Fibroblast of skin of left quadriceps (primary cell): ENCODE measurements at places on chromosomes 11 and 22.

- DNase-seq, result no peak
These were observed 108.9 kb downstream of the MORC2 start for GRCh38 chr22:30859714-30860095.

DNA sequence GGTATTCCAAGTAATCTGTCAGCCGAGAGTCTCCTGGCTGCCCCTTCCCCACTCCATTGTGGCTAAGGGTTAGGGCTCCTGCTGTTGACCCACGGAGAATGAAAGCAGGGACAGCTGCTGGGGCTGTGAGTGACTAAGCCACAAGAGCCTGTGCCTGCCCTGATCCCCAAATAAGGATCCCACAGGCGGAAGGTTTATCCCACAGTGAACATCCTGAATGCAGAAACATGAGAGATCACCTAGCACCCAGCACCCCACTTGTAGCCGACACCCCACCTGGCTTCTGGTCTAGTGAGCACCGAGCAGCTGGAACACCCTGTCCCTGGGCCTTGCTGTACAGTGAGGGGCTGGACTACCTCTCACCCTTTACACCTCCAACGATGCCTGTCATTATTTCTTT lies 117.7 kb upstream of the LMO1 start:
- DNase-seq, result no peak

DNA sequence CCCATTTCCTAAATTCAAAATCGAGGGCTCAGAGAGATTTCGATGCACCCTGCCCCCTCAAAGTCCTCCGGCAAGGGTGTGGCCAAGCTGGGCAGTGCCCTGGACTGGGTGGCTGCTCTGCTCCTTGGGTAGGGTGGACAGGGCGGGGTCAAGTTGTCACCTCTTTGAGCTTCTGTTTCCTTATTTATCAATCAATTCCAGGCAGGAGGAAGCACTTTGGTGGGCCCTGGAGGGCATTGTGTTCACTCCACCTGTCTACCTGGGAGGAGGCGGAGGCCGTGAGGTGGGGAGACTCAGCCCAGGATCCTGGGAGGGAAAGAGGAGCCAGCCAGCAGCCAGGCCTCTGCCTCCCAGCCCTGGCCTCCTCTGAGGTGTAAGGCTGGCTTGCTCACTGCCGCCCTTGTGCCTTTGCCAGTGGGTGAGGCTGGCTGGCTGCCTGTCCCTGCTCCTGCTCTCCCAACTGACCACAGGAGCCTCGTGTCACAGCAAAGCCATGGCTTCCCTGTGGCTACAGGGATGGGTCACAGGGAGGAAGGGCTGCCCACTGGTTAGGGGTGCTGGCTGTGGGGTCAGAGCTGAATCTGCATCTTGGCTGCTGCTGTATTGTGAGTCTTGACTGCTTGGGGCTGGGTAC lies 25.5 kb upstream of the SHISAL1 start:
- no peak for DNase-seq

- no peak for DNase-seq
These were observed 73.6 kb downstream of the DSCAML1 start for GRCh38 chr11:117723277-117724024.

- no peak for DNase-seq
These were observed 100.9 kb downstream of the CTTN start for GRCh38 chr11:70498976-70499801.

DNA sequence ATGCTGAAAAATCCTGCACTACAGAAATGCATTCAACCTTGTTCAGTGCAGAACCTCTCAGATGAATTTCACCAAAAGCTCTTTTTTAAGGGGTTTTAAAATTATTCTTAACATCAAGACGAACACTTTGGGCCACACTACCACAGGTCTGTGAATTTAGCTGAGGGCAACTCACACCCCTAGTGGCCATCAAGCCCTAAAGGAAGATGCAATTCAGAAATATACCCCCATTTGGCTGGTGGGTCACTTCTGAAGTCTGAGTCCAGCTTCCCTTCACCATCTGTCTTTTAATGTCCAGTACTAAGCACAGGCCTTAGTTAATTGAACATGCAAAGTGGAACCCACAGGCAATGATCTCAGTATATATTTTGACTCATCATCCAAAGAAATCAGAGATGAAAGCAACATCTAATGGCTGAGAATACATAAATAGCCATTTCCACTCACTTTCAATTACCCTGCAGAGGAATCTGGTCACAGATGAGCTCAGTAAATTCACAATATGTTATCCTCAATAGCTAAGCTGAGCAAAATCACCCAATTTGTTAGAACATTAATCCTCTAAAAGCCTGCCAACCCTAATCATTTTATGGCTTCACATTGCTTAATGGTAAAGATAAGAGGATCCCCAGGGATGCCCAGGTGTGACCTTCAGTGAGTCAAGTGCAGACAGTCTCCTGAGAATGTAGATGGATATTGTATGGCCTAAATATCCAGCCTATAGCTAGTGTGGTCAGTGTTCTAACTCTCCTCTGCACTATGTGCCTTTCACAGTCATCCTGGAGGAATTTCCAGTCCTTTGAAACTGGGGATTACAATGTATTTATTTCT lies 50.3 kb downstream of the FAM76B start:
- no peak for DNase-seq

DNA sequence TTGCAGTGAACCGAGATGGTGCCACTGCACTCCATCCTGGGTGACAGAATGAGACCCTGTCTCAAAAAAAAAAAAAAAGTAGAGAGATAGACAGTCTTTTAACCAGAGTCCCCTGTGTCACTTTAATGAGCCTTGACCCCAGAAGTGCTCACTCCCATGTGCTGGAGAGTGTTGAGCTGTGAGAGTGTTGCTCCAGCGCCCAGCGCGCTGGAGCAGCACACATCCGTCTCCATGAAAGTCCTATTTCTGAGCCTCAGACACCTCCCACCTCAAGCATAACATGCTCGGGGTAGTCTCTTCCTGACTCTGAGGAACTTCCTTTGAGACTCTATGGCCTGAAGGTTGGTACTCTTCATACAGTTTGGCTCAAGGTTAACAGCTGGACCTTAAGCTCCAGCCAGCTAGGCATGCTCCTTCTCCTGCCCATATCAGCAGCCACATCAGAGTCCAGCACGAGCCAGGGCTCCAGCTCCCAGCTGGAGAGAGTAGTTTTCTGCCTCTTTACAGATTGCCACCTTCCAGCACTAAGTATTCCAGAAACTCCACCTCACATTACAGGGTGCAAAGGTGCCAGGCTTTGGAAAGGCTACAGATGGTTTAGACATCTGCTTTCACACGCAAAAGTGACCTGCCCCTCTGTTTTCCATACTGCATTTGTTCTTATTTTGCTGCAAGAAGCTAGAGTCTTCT lies 29.4 kb upstream of the UBASH3B start:
- DNase-seq, result no peak

- DNase-seq, result no peak
These were observed 626 bp downstream of the FLRT1 start for GRCh38 chr11:64036087-64037026.

GRCh38 chr11:100294748-100295147 lies 392.3 kb upstream of the ARHGAP42 start:
- DNase-seq, result no peak

DNA sequence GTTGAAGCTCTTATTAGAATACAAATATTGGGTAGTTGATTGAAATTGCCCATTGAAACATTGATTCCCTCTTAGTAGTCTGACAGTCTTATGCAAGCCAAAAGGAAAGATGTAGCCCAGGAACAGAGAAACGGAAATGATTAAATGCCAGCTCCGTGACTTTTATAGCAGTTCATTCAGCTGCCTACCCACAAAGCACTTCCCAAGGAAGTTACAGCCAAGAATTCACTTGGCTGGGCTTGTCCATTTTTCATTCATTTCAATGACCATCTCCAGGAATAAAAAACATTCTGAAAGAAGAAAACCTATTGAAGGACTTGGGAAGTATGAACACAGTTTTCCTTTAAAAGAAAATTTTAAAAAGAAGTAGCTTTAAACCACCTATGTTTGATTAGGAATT lies 62.0 kb downstream of the NCAM1 start:
- no peak for DNase-seq

DNA sequence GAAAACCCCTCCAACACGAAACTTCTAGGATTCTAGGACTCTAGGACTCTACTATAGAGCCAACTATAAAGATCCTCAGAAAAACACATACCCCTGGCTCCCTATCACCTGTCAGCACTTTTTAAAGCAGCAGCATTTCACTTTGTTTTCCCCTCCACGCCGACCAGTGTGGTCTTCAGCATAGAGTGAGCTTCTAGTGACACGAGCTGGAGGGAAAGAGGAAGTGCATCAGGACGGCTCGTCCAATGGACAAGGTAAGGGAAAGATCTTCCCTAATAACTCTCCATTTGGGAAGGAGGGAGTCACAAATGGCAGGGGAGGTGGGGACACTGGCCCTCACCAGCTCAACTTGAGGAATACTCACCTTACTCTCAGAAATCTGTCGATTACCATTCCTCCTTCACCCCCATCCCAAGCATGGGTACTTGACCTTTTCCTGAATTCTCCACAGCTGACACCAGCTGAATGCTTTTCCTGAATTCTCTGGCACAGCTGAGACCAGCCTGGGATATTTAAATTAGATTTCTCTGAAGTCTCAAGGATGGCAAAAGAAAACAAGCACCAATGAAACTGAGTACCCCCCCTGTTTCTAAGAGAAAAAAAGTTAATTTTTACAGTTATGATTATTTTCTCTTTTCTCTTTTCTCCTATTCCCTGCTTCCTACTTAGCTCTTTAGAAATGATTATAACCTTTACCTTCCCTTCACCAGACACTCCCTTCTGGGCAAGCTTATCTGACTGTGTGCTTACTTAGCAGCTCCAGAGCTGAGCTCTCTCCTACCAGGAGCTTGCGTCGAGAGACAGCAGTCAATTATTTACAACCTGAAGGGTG lies 33.3 kb upstream of the NNMT start:
- no peak for DNase-seq

- DNase-seq, result peak; percentile 74
These were observed 130.4 kb downstream of the SLC1A2 start for GRCh38 chr11:35288817-35289541.

GRCh38 chr22:27933186-27933983 lies 14.3 kb upstream of the PITPNB start:
- DNase-seq, result no peak

- DNase-seq, result no peak
These were observed 315.3 kb downstream of the CADM1 start for GRCh38 chr11:115188898-115189278.

DNA sequence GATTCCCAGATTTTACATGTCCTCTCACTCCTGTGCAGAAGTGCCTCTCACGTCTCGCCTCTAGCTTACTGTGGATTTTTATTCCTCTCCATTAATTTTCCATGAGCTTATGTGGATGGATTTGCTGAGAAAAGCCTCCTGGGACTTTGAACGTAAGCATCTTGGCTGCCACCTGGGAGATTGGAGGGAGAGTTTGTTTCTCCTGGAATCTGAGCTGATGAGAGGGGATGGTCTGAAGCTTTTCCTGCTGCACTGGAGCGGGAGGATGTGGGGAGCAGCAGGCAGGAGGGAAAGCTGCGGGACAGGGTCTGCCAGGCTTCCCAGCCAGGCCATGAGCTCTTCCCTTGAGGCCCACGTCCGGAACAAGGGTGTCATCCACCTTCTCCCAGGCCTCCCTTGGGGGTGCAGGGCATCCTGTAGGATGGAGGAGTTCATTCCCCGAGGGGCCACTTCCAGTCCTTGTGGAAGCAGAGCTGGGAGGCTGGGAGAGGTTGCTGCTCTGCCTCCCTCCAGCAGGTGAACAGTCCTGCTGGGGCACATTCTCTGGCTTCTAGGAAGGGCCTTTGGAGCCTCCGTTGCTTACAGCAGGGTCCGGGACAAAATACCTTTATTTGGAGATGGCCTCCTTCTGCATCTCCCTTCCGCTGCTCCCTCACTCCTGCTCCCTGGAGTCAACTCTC lies 3.6 kb upstream of the SHANK2 start:
- no peak for DNase-seq

DNA sequence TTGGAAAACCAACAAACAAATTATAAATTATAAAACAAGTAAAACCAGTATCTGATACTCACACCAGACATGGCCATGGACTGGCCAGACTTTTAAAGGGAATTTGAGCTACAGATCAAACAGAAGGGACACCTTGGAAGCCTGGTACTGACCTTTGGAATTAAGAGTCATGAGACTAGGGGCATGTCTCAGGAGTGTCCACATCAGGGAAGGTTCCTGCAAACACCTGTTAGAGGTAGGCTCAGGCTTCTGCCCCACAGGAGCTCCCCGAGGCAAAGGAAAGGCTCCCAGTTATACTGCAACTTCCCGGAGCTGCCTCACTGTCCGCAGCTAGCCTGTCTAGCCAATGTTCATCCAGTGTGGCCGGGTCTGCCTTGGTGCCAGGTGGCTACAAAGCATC lies 290.1 kb downstream of the BUD13 start:
- DNase-seq, result no peak
